ENCODE measurements at places on chromosomes 3 and 15.

DNA sequence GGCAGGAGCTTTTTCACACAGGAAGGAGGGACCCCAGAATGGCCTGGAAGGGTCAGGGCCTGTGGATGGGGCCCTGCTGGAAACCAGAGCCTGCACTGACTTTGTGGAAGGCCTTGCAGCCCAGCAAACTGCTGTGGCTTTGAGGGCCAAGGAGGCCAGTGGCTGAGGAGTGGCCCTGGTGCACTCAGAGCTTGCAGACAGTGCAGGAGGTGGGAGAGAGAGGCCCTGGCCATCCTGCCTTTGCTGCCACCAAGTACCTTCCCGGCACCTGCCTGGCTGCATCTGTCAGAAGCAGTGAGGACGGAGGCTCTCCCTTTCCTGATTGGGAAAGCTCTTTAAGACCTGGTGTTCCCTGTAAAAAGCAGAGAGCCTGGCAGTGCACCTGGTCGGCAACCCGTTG lies 6.4 kb downstream of the PSTPIP1 start:
- no peak for DNase-seq

DNA sequence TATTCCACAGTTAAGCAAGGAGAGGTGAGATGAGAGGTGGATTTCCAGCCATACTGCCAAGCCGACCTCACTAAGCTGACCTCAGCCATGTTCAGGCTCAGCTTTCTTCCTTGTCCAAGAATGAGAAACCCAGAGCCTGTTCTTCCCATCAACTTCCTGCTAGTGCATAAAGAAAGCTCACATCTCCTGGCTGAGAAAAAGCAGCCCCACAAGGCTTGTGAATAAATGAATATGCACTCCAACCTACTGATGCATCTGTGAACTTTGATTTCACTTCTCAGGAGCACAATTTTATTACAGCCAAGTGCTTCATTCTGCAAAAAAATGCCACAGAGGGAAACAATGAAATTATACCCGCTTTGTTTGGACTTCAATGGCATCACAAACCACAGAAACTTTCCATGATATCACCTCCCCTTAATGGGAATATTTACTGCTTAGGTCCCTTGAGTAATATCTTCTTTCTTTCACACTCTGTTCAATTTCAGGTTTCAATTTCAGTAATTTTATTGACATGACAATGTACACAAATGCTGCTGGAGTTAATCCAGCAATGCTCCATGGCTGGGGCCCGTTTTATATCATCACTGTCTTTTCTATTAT lies 437.0 kb upstream of the PPP2R3A start:
- no peak for DNase-seq

DNA sequence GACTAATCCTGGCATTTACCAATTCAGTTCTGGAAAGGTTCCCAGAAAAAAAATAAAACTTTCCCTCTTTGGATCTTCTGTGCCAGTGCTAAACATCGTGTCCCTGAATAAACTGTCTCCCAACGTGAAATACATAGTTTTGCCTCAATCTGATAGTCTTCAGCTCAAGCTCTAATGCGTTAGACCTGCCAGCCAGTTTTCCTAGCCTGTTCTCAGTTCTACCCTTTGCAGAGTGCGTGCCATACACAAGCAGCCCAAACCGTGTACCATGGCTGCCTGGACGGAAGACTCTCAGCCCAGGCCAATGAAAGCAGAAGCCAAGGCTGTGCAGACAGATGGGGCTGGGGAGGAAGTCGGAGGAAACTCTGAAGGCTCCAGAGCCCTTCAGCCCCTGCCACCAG lies 11.4 kb upstream of the OCA2 start:
- no peak for DNase-seq

- DNase-seq = no peak
These were observed 21.1 kb downstream of the ANXA2 start for GRCh38 chr15:60376677-60377095.

- DNase-seq = no peak
These were observed 24.5 kb upstream of the BCL6 start for GRCh38 chr3:187769771-187770170.

GRCh38 chr15:88744548-88745020 lies 58.7 kb upstream of the ACAN start:
- no peak for DNase-seq

DNA sequence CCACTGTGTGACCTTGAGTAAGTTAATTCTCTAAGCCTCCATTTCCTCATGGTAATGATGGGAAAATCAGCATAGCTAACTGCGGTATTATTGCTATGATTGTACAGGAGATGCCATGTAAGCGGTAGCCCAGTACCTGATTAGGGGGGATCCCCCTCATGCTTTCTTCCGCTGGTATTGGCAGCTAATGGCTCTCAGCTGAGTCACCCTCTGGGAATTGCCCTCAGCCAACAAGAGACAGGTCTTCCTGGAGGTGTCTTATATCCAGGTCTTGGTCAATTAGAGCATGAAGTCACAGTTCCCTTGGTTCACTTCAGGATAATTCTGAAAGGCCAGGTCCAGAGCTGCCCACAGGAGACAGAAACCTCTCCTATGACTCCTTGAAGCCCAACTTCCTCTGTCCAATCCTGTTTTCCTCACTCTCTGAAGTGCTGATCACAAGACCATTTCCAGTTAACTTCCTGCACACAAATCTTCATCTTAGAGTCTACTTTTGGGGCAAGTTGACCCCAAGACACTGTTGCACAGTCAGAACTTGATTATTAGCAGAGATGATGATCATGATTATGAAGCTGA lies 724.7 kb upstream of the ZNF385D start:
- DNase-seq = no peak

- DNase-seq = no peak
These were observed 220.0 kb upstream of the MLF1 start for GRCh38 chr3:158350971-158351370.

DNA sequence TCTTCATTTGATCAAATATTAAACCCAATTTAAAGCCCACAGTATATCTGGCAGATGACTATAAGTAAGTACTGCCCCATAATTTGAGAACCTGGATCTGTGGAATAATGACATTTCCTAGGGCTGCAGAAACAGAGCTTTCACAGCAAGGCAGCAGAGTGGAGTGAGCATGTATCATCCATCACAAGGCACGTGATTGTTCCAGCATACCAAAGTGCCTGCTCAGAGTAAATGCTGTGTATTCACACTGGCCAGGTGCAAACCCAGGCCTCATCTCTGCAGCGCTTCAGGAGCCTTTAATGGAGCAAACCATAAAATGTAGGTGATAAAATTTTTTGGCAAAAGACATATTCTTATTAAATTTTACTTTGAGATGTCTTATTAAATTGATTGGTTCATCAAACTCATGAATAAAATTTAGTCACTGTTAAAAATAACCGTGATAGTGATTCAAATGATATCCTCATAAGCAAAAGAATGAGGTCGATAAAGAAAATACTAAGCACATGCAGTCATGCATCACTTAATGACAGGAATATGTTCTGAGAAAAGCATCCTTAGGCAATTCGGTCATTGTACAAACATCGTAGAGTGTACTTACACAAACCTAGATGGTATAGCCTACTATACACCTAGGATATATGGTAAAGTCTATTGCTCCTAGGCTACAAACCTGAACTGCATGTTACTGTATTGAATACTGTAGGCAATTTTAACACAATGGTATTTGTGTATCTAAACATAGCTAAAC lies 99.3 kb upstream of the SLC24A5 start:
- DNase-seq = no peak

- DNase-seq = peak; percentile 82
These were observed 185.1 kb downstream of the GOLGA6L6 start for GRCh38 chr15:20356444-20356910.

- DNase-seq = no peak
These were observed 23.9 kb downstream of the ALDH1L1 start for GRCh38 chr3:126156468-126156867.

DNA sequence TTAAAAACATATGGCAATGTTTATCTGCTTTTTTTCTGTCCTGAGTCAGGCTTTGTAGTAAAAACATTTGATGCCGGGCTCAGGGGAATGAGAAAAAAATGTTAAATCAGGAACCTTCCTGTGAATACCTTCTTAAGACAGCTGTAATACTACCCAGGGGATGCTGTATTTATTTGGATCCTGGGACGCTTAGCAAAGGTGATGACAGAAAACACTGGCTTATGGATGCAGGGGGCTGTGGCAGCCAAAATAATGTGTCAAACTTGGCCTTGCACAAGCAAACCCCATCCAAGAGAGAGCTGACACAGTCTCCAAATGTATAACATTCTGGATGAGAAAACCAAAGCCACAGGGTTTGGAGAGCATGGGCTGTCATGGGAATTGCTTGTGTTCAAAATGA lies 438.2 kb upstream of the PROK2 start:
- no peak for DNase-seq

GRCh38 chr3:143314251-143315093 lies 194.9 kb downstream of the CHST2 start:
- DNase-seq = no peak

DNA sequence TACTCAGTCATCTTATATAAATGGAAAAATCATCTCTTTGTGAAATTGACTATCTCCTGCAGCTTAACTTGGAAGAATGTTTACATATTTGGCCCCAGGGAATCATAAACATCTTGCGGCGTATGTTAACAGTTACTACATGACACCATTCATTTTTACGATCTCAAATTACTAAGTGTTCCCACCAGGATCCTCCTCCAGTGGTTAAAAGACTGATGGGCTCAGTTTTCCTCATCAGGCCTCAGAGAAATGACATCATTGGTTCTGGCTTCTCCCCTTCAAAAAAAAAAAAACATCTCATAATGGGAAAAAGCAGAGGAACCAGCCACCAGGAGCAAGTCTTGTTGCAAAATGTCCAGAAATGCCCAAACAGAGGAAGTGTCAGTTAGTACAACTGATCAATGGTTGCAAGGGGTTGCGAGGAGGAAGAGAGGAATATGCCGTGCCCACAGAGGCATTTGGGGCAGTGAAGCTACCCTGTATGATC lies 70.5 kb upstream of the LIPC start:
- no peak for DNase-seq

DNA sequence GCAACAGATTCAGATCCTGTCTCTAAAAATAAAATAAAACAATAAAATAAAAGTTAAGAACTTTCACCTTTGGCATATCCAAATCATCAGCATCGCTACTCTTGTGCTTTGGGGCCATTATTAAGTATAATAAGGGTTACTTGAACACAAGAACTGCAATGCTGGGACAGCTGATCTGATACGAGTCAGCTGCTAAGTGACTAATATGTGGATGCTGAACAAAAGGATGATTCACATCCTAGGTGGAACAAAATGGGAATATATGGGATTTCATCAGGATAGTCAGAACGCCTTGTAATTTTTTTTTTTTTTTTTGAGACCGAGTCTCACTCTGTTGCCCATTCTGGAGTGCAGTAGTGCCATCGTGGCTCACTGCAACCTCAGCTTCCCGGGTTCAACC lies 29.7 kb downstream of the BUB1B start:
- DNase-seq = no peak

GRCh38 chr3:192888190-192888589 lies 29.5 kb downstream of the MB21D2 start:
- no peak for DNase-seq

DNA sequence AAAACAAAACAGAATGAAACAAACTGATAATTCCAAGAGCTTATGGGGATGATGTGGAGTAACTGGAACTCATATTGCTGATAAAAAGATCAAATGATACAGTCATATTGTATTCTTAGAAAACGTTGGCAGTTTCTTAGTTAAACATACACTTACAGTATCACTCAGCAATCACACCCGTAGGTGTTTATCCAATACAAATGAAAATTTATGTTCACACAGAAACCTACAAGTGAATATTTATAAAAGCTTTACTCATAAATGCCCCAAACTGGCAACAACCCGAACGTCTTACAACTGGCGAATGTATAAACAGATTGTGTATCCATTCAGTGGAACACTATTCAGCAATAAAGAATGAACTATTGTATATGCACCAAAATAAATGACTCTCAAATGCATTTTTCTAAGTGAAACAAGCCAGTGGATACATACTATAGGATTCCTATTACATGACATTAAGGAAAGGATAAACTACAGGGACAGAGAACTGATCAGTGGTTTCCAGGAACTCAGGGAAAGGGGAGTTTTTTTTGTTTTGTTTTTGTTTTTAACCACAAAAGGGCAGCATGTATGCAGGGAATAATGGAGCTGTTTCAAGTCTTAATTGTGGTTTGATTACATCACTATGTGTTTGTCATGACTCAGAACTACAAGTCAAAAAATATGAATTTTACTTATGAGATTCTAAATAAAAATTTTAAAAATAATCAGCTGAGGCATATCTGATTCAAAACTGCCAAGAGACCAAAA lies 71.8 kb upstream of the NDUFB4 start:
- DNase-seq = no peak

DNA sequence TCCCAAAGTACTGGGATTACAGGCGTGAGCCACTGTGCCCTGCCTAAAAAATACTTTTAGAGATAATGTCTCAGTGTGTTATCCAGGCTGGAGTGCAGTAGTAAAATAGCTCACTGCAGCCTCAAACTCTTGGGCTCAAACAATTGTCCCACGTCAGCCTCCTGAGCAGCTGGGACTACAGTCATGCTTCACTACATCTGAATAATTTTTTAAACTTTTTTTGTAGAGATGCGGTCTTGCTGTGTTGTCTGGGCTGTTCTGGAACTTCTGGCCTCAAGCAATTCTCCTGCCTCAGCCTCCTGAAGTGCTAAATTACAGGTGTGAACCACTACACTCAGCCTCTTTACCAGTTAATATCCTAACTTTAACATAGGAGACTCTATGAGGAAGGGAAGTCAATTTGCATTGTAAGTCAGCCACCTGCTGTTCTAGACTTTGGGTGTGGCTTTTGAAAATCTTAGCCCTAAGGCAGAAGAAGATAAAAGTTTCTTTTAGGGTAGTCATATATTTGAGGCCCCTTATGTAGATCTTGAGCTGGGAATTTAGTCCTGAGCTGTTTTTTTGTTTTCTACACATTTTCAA lies 78.2 kb upstream of the RASGRP1 start:
- no peak for DNase-seq

DNA sequence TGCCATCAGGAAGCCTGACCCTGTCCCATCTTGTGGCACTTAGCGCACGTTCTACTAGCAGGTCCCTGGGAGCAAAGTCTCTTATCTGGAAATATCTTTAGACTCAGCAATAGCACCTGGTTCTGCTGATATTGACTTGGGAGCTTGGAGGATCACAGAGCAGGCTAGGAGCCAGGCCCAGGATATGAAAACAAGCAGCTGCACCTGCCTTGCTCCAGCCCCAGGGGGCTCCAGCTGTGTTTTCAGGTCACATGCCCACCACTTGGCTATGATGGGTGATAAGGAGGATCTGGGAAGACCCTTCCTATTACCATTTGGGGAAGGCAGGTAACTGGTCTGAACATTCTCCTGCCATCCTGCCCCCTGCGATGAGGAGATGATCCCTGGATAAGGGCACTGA lies 87.8 kb downstream of the C3orf70 start:
- DNase-seq = no peak

GRCh38 chr15:94917068-94917467 lies 685.7 kb downstream of the MCTP2 start:
- DNase-seq = no peak

DNA sequence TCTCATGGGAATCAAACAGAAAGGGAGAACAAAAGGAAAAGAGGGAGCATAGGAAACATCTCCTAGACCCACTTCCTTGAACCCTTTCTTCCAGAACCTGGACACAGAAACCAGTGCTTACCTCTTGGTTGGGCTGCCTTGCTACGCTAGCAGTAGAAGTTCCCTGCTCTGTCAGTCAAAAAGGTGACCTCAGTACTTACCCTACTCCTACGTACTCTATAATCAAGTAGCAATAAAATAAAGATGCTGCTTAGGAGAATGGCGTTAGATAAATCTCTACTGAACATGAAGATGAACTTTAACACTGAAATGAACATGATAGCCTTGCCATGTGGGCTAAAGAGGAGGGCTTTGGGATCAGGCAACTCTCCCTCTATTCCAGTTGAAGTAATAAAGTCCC lies 7.4 kb downstream of the VEPH1 start:
- no peak for DNase-seq

All from activated CD4-positive, alpha-beta T cell treated with anti-CD3 and anti-CD28 coated beads for 1 hour (primary cell).